ENCODE measurements at places on chromosomes 13 and 19.
A peak's percentile ranks its signal among the peaks of the same experiment; 100 is the strongest.

GRCh38 chr19:30682999-30683536 lies 310.9 kb downstream of the ZNF536 start:
- H3K27ac ChIP-seq, result no peak overlapping the region
- H3K27me3 ChIP-seq, result no peaks in the 10 kb centered on the region
- DNase-seq, result peak; percentile 68
- no peak overlapping the region for H3K4me3 ChIP-seq

- DNase-seq, result no peak
- H3K27ac ChIP-seq, result no peak overlapping the region
- H3K27me3 ChIP-seq, result no peaks in the 10 kb centered on the region
- no peak overlapping the region for H3K4me3 ChIP-seq
- no peaks in the 10 kb centered on the region for H3K36me3 ChIP-seq
Observed at GRCh38 chr19:15280048-15280725, 47.9 kb upstream of the EPHX3 start.

GRCh38 chr19:15292847-15293582 lies 39.3 kb downstream of the BRD4 start:
- no peak overlapping the region for H3K4me3 ChIP-seq
- H3K36me3 ChIP-seq, result no peaks in the 10 kb centered on the region
- peaks cover 51% of the 10 kb centered on the region for H3K4me1 ChIP-seq
- H3K27me3 ChIP-seq, result no peaks in the 10 kb centered on the region
- no peak for DNase-seq
- H3K27ac ChIP-seq, result no peak overlapping the region

- DNase-seq, result no peak
- no peaks in the 10 kb centered on the region for H3K4me1 ChIP-seq
- H3K27me3 ChIP-seq, result no peaks in the 10 kb centered on the region
Observed at GRCh38 chr13:71540098-71540497, 326.9 kb downstream of the DACH1 start.

GRCh38 chr19:48330012-48330681 lies 4.8 kb downstream of the EMP3 start:
- H3K36me3 ChIP-seq, result no peaks in the 10 kb centered on the region
- DNase-seq, result peak; percentile 80
- no peaks in the 10 kb centered on the region for H3K27me3 ChIP-seq
- H3K27ac ChIP-seq, result peak overlapping the region; percentile 79
- peak overlapping the region; percentile 28 for H3K4me3 ChIP-seq
- peaks cover 12% of the 10 kb centered on the region for H3K4me1 ChIP-seq

DNA sequence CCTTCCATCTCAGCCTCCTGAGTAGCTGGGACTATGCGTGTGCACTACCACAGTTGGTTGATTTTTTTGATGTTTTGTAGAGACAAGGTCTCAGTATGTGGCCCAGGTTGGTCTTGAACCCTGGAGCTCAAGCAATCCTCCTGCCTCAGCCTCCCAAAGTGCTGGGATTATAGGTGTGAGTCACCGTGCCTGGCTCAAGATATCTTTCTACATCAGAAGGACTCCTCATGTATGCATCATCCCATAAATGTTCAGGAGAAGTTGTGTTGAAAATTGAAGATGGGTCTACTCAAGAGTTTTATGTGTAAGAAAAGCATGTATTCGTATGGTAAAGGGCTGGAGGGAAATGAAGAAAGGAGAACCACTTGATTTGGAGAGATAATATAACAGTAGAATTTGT lies 71.8 kb upstream of the STK24 start:
- H3K27ac ChIP-seq, result no peak overlapping the region
- peaks cover 2% of the 10 kb centered on the region for H3K4me1 ChIP-seq
- H3K27me3 ChIP-seq, result no peaks in the 10 kb centered on the region
- H3K36me3 ChIP-seq, result no peaks in the 10 kb centered on the region
- DNase-seq, result no peak
- H3K4me3 ChIP-seq, result no peak overlapping the region

All from ovary (tissue), 10 donors.